Fibroblast of villous mesenchyme (primary cell): ENCODE measurements at places on chromosomes 1 and 21. TPM values are rescaled to one million over a fixed set of nuclear protein-coding genes. Genes with fewer than 3 reads are reported as not detected.

Gene EIF2D
- total RNA-seq, result 40.6 and 47.9 TPM in 2 replicates

Gene FAM177B
- total RNA-seq, result not detected in 2 replicates

Gene CRNN
- total RNA-seq, result not detected in 2 replicates

Gene RNU1-2
- total RNA-seq, result under 0.01 TPM in 1 of 2 replicates, not detected in the other

Gene LDLRAD1
- not detected in 2 replicates for total RNA-seq

Gene SDE2
- total RNA-seq, result 22.2 and 31.5 TPM in 2 replicates

Gene MROH9
- total RNA-seq, result under 0.01 TPM in 2 replicates

Gene LCK
- total RNA-seq, result 0.43 TPM in 1 of 2 replicates, not detected in the other

Gene TGFB2
- total RNA-seq, result 28.0 and 36.3 TPM in 2 replicates

Gene RIMS3
- total RNA-seq, result 0.32 and 0.86 TPM in 2 replicates

Gene ERICH3
- total RNA-seq, result not detected in 2 replicates

Gene HSPA6
- under 0.01 TPM in 2 replicates for total RNA-seq

Gene S100A2
- 0.97 and 2.2 TPM in 2 replicates for total RNA-seq

Gene COL24A1
- 2.3 and 3.9 TPM in 2 replicates for total RNA-seq

Gene TMEM269
- under 0.01 TPM in 2 replicates for total RNA-seq

Gene OR2M5
- not detected in 2 replicates for total RNA-seq

Gene SFN
- total RNA-seq, result 0.32 and 0.43 TPM in 2 replicates

Gene CMPK1
- 78.0 and 120 TPM in 2 replicates for total RNA-seq

Gene KAZN
- 8.6 and 10.6 TPM in 2 replicates for total RNA-seq

Gene HMCN1
- total RNA-seq, result 5.2 and 14.2 TPM in 2 replicates

Gene CHIA
- not detected in 2 replicates for total RNA-seq

Gene SLC30A2
- not detected in 2 replicates for total RNA-seq

Gene PRAMEF9
- not detected in 2 replicates for total RNA-seq

Gene LIN28A
- not detected in 2 replicates for total RNA-seq

Gene CAPN9
- total RNA-seq, result not detected in 2 replicates

Gene COL6A1
- total RNA-seq, result 538 and 819 TPM in 2 replicates

Gene GNG4
- total RNA-seq, result 5.2 and 7.3 TPM in 2 replicates

Gene NECTIN4
- 0.32 and 2.6 TPM in 2 replicates for total RNA-seq

Gene RGS18
- not detected in 2 replicates for total RNA-seq

Gene TAL1
- 0.32 TPM in 1 of 2 replicates, not detected in the other for total RNA-seq

Gene S100A12
- total RNA-seq, result not detected in 2 replicates

Gene WLS
- total RNA-seq, result 66.1 and 83.8 TPM in 2 replicates

Gene TSSK3
- total RNA-seq, result 0.86 and 0.97 TPM in 2 replicates

Gene TENT5C
- 4.3 and 6.1 TPM in 2 replicates for total RNA-seq

Gene C1orf115
- total RNA-seq, result 3.5 and 4.5 TPM in 2 replicates

Gene CACNA1E
- under 0.01 TPM in 1 of 2 replicates, not detected in the other for total RNA-seq

Gene G0S2
- 4.8 and 52.2 TPM in 2 replicates for total RNA-seq
